Esophagus muscularis mucosa (tissue), 4 donors: ENCODE measurements at places on chromosomes 2 and 18.

DNA sequence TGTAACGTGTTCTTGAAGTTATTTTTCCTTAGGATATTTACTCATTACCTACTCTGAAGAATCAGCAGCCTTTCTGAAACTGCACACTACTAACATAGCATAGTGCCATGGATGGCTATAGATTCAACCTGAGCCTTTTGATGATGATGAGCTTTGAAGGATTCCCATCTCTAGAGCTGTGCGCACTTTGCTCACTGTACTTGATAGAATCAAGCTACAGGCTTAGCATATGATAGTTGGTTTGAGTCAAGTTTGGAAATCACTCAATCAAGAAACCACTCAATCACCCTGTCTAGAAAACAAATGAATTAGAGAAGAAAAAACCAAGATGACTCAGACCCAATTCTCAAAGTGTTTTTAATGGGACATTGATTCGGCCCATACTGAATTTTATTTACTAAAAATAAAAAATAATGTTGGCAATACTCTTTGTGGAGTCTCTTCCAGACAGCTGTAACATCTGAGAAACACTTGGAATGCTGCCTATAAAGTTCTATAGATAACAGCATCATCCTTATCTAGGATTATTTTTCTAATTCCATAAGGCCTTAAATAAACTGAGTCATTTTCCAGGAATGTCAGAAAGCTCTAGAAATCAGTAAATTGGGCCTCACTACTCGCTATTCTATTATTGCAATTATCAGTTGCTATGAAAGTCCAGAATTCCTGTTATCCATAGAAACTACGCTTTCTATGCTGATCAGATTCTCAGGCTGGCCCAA is 259.0 kb upstream of the ERBB4 start:
- no peak overlapping the region for H3K27ac ChIP-seq
- DNase-seq: no peak
- no peaks in the 10 kb centered on the region for H3K36me3 ChIP-seq
- H3K4me3 ChIP-seq: no peak overlapping the region

DNA sequence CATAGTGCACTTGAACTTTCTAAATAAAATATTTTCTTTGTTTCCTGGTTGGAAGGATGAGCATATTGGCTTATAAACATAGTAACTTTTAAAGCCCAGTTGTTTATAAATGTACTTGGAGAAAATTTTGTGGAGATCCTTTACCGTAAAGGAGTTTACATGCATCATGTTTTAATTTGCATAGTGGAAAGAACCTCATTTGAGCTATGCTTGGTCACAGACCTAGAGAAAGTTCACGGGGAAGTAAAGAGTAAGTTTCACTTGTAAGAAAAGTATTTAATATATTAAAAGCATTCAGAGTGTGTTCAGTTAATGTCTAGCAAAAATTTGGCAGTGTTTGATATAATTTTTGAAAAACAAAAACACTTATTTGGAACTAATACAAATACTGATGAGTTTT is 45.3 kb downstream of the PIKFYVE start:
- no peaks in the 10 kb centered on the region for H3K4me1 ChIP-seq
- no peaks in the 10 kb centered on the region for H3K27me3 ChIP-seq
- H3K36me3 ChIP-seq: peaks cover 26% of the 10 kb centered on the region
- DNase-seq: no peak
- H3K27ac ChIP-seq: no peak overlapping the region

DNA sequence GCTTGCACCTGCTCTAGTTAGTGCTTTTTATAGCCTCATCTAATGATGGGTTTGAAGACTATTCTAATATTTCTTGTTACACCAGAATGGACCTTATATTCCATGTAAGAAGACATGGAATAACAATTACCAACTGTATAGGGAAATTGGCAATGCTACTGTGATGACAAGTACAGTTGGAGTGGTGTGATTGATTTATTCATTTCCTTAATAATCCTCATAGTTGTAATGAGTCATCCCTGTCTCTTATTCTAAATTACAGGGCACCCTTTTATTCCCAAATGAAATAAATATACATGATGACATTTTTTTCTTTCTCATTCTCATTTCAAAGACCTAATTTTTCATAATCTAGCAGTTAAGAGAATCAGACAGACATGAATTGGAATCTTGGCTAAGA is 18.3 kb upstream of the TLK1 start:
- DNase-seq: no peak
- no peak overlapping the region for H3K27ac ChIP-seq
- no peaks in the 10 kb centered on the region for H3K4me1 ChIP-seq
- H3K4me3 ChIP-seq: no peak overlapping the region

- no peaks in the 10 kb centered on the region for H3K27me3 ChIP-seq
- no peak overlapping the region for H3K27ac ChIP-seq
- DNase-seq: peak; percentile 90
- peaks cover 5% of the 10 kb centered on the region for H3K4me1 ChIP-seq
These were observed 82.5 kb downstream of the EDAR start for GRCh38 chr2:108906403-108907077.

- no peaks in the 10 kb centered on the region for H3K4me1 ChIP-seq
- H3K36me3 ChIP-seq: no peaks in the 10 kb centered on the region
- no peak overlapping the region for H3K27ac ChIP-seq
- H3K4me3 ChIP-seq: no peak overlapping the region
- no peaks in the 10 kb centered on the region for H3K27me3 ChIP-seq
These were observed 547.3 kb downstream of the PLCL1 start for GRCh38 chr2:198351647-198352046.

GRCh38 chr2:144683107-144683753 is 163.3 kb upstream of the ZEB2 start:
- no peak for DNase-seq
- H3K36me3 ChIP-seq: no peaks in the 10 kb centered on the region
- no peak overlapping the region for H3K27ac ChIP-seq
- no peaks in the 10 kb centered on the region for H3K27me3 ChIP-seq
- H3K4me3 ChIP-seq: no peak overlapping the region
- no peaks in the 10 kb centered on the region for H3K4me1 ChIP-seq

- no peaks in the 10 kb centered on the region for H3K27me3 ChIP-seq
- H3K36me3 ChIP-seq: no peaks in the 10 kb centered on the region
- no peak for DNase-seq
- no peak overlapping the region for H3K27ac ChIP-seq
- H3K4me3 ChIP-seq: no peak overlapping the region
These were observed 27.7 kb upstream of the STEAP3 start for GRCh38 chr2:119195887-119196286.

DNA sequence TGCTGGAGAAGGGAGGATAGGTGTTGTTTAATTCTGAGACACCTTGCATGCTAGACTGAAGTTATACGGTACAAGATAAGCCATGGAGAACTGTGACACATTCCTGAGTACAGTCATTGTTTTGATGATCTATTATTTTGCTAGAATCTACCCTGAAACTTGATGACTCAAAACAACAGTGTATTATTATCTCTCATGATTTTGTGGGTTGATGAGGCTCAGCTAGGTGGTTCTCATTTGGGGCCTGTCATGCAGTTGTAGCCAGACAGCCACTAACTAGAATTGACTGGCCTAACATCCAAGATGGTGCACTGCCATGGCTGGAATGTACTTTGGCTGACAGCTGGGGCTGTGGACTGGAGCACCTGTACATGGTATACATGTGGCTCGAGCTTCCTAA is 5.4 kb upstream of the IL1R1 start:
- peaks cover 5% of the 10 kb centered on the region for H3K4me1 ChIP-seq
- no peak overlapping the region for H3K4me3 ChIP-seq
- no peak overlapping the region for H3K27ac ChIP-seq
- H3K27me3 ChIP-seq: no peaks in the 10 kb centered on the region
- DNase-seq: no peak
- H3K36me3 ChIP-seq: no peaks in the 10 kb centered on the region

- H3K27ac ChIP-seq: peak overlapping the region; percentile 2
- peaks cover 15% of the 10 kb centered on the region for H3K4me1 ChIP-seq
- no peak for DNase-seq
- peak overlapping the region; percentile 36 for H3K4me3 ChIP-seq
These were observed 133.7 kb upstream of the MEIS1 start for GRCh38 chr2:66301022-66301766.

GRCh38 chr2:18824325-18824790 is 235.0 kb upstream of the NT5C1B start:
- no peak overlapping the region for H3K27ac ChIP-seq
- no peaks in the 10 kb centered on the region for H3K36me3 ChIP-seq
- no peak overlapping the region for H3K4me3 ChIP-seq

DNA sequence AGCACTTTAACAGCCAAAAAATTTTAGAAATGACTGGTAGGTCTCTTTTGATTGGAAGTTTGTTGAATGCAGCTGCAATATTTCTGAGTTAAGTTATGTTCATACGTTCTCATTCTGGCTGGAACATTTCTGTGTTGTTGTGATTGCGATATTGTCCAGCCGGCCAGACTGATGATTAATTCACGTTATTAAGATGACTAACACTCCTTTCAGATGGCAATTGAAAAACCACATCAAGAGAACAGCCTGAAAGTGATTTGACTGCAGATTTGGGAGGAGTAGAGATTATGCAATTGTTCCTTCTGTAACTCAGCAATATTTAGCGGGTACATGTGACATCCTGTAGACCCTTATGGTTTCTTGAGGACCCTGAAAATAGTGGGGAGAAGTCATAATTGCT is 133.7 kb downstream of the FBXO15 start:
- no peaks in the 10 kb centered on the region for H3K4me1 ChIP-seq
- H3K27ac ChIP-seq: no peak overlapping the region
- H3K36me3 ChIP-seq: no peaks in the 10 kb centered on the region
- H3K4me3 ChIP-seq: no peak overlapping the region
- no peaks in the 10 kb centered on the region for H3K27me3 ChIP-seq

DNA sequence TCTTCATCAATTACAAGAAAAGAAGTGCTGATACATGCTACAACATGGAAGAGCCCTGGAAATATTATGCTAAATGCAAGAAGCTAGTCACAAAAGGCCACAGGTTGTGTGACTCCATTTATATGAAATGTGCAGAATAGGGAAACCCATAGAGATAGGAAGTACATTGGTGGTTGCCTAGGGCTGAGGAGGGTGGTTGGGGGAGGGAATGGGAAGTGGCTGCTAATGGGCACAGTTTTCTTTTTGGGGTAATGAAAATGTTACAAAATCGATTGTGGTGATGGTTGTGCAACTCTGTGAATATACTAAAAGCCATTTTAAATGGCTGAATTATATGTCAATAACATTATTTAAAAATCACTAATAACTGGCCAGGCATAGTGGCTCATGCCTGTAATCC is 24.3 kb upstream of the RESP18 start:
- peaks cover 11% of the 10 kb centered on the region for H3K4me1 ChIP-seq
- no peak for DNase-seq

DNA sequence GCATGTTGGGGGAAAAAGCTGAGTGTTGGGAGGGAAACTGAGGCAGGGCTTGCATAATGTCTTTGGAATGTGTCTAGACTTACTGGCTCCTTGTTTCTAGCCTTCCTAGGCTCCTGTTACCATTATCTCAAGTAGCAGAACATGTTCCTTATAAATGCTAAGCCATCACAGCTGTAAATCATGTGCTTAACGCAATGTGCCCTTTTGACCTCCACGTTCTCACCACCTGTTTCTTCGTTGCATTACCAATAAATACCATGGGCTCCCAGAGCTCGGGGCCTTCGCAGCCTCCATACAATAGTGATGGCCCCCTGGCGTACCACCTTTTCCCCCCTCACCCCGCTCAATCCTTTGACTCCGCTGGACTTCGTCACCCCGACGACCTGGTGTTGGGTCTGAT is 54.0 kb upstream of the CWC22 start:
- H3K36me3 ChIP-seq: no peaks in the 10 kb centered on the region
- no peaks in the 10 kb centered on the region for H3K27me3 ChIP-seq
- H3K4me3 ChIP-seq: no peak overlapping the region
- DNase-seq: no peak
- no peaks in the 10 kb centered on the region for H3K4me1 ChIP-seq
- no peak overlapping the region for H3K27ac ChIP-seq

GRCh38 chr2:233915128-233915527 is 2.0 kb upstream of the TRPM8 start:
- no peak overlapping the region for H3K27ac ChIP-seq
- H3K27me3 ChIP-seq: peaks cover 45% of the 10 kb centered on the region
